ENCODE measurements at places on chromosomes 3 and 15. TPM values are rescaled to one million over a fixed set of nuclear protein-coding genes. Genes with fewer than 3 reads are reported as not detected.

The KNG1 gene
- polyA plus RNA-seq: not detected

The GMPS gene
- 21.3 TPM for polyA plus RNA-seq

The TSPAN3 gene
- polyA plus RNA-seq: 633 TPM

The SERPINI1 gene
- 886 TPM for polyA plus RNA-seq

The MIX23 gene
- 17.5 TPM for polyA plus RNA-seq

All from Purkinje cell (primary cell).